ENCODE measurements at places on chromosomes 11 and 22.

- peak; percentile 9 for DNase-seq
Measured at GRCh38 chr11:75280227-75280701, 39.7 kb downstream of the TPBGL start.

GRCh38 chr22:49052023-49052538 is 775.6 kb downstream of the BRD1 start:
- DNase-seq, result no peak

DNA sequence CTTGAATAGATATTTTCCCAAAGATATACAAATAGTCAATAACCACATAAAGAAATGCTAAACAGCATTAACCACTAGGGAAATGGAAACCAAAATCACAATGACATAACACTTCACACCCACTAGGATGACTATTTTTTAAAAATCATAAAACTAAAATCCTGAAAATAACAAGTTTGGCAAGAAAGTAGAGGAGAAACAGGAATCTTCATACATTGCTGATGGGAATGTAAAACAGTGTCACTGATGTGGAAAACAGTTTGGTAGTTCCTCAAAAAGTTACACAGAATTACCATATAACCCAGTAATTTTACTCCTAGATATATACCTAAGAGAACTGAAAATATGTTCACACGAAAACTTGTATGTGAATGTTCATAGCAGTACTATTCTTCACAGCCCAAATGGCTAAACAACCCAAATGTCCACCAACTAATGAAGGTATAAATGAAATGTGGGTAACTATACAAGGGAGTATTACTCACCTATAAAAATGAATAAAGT is 12.5 kb downstream of the PICALM start:
- no peak for DNase-seq

- no peak for DNase-seq
Measured at GRCh38 chr11:910044-910588, 494 bp downstream of the CHID1 start.

DNA sequence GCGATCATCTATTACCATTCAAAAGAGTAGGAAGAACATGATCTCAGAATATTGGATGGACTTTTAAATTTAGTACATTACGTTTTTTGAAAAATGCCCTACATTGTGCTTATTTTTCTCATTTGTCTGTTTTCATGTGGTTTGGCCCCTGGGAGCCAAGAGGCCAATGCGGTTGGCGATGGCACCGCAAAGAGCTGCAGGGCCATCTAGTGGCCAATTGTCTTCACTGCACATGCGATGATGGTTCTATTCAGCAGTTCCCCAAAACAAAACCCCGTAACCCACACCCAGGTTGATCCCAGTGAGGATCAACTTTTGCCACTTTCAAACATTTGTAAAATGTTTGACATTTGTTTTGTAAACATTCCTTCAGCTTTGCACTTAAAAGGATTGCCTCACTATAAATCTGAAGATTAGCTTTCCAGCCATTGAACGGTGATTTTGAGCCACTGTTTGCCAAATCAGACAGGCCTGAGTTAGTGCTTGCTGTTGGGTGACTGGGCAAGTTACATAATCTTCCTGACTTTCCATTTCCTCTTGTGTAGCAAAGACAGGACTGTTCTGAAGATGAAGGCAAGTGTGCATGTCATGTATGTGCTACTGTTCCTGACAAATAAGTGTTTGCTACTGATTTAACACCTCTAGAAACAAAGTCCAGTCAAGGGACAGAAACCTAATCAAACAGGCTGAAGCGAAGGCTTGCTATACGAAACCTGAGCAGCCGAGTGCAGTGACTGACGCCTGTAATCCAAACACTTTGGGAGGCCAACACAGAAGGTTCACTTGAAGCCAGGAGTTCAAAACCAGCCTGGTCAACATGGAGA is 29.2 kb upstream of the XBP1 start:
- no peak for DNase-seq

DNA sequence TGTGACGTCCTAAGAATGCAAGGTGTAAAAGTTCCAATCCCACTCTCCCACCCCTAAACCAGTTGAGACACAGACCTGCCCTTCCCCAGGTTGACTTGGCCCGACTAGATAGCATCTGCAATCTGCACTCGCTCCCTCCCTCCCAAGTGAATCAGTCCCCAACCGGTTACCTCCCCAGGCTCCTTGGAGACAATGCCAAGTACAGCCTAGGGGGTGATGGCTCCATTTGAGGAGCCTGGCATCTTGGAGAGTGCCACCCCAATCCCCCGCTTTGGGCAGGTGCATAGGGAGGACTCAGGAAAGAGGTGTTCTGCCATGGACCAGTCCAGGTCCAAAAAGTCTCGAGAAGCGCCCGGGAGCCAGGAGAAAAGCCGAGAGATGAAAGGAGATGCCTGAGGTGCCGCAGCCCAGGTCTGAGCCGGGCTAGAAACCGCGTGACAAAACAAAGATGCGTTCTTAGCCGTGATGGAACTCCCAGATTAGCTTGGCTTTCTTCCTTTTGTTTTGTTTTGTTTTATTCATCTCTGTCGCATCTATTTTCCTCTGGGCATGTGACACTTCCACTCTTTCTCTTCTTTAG is 18.7 kb upstream of the SNX32 start:
- DNase-seq, result no peak

DNA sequence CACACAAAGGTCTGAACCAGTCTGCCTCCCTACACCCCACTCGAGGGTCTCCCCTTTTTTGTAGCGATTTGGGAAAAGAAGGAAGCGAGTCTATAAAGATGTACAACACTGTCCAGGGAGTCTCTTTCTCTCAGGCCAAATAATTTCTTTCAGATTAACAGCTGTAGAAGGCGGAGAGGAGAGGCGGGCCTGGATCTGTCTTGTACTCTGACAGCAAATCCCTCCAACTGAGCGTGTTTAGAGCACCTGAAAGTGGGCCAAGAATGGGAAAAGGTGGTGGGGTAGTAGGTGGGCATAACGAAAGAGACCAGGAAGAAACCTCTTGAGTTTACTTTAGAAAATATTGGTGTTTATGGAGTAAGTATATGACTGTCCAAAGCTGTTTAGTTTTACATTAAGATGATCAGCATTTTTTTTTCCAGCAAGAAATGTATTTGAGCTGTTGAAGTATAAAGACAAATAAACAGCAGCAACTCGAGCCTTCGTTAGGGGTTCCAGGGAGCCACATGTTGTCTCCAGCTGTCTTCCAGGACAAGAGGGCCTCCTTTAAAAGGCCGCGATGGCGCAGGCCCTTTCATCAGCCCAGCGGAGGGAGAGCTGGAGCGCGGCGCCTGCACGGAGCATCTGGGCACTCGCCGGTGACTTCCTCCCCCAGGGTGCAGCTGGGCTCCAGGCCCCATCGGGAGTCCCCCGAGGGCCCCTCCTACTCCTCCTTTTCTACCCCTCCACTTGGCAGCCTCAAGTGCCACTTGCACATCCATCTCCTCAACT is 34.9 kb downstream of the SCUBE1 start:
- DNase-seq, result no peak

DNA sequence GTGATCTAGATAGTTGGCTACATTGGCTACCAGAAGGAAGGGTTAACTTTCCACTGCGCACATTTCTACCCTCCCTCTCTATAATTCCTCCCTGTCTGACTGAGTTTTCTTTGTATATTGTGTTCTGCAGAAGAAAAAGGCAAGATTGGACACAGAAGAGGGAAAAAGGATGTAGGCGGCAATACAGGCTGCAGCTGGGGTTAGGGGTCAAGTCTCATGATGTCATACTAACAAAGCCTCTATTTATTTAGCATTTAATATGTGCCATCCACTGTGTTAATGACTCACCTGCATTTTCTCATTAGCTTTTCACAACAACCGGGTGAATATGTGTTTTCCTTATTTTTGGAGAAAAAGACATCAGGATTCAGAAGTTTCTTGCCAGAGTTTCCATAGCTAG is 2.0 kb downstream of the FAM83F start:
- no peak for DNase-seq

DNA sequence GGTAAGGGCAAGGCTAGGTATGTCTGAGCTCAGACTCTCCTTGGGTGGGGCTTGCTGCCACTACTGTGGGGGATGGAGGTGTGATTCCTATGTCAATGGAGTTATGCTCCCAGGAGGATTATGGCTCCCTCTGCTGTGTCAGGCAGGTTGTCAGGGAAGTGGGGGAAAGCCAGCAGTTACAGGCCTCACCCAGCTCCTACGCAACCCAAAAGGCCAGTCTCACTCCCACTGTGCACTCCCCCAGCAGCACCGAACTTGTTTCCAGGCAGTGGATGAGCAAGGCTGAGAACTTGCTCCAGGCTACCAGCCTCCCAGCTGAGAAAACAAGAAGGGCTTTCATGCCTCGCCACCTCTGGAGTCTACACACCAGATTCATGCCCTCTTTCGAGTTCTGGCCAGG is 18.2 kb downstream of the C11orf91 start:
- no peak for DNase-seq

- no peak for DNase-seq
Measured at GRCh38 chr11:66207816-66208215, 60.6 kb upstream of the RAB1B start.

DNA sequence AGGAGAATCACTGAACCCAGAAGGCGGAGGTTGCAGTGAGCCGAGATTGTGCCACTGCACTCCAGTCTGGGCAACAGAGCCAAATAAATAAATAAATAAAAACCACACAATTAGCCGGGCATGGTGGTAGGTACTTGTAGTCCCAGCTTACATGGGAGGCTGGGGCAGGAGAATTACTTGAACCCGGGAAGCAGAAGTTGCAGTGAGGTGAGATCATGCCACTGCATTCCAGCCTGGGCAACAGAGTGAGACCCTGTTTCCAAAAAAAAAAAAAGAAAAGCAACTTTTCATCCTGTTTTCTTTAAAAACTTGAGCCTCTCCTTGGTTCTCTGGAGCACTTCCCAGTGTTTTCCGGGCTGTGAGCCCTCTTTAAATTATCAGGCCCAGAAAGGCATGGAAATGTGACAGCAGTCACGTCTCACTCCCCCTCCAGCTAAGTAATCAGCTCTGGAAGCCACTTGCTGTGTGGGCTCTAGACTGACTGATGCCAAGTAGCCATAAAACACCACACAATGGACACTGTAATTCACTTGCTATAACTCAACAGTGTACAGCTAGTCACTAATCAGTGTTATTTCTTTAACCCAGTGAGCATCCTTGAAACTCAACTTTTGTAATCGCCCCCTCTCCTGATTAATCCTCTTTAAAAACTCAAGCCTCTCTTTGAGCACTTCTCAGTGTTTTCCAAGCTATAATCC is 13.0 kb upstream of the MCHR1 start:
- no peak for DNase-seq

DNA sequence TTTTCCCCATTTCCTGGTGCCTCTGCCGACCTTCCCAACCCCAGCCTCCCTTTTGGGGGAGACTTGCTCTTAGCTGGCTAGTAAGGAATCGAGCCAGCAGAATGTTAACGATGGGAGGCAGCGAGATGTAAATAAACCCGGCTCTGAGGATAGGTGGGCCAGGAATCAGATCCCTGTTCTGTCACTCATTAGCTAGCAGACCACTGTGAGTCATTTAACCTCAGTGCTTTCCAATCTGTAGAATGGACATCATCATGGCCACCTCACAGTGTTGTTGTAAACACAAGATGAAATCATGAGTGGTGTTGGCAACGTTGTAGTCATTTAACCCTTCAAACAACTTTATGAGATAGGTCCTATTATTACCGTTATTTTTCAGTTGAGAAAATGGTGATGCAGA is 208.6 kb downstream of the KIRREL3 start:
- DNase-seq, result no peak

DNA sequence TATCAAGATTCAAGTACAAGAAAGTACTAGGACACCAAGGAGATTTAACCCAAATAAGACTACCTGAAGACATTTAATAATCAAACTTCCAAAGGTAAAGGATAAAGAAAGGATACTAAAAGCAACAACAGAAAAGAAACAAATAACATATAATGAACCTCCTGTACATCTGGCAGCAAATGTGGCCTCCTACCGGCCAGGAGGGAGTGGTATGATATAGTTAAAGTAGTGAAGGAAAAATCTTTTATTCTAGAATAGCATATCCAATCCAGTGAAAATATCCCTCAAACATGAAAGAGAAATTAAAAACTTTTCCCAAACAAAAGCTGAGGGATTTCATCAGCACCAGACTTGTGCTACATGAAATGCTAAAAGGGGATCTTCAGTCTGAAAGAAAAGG is 104.7 kb upstream of the GUCY1A2 start:
- DNase-seq, result no peak

DNA sequence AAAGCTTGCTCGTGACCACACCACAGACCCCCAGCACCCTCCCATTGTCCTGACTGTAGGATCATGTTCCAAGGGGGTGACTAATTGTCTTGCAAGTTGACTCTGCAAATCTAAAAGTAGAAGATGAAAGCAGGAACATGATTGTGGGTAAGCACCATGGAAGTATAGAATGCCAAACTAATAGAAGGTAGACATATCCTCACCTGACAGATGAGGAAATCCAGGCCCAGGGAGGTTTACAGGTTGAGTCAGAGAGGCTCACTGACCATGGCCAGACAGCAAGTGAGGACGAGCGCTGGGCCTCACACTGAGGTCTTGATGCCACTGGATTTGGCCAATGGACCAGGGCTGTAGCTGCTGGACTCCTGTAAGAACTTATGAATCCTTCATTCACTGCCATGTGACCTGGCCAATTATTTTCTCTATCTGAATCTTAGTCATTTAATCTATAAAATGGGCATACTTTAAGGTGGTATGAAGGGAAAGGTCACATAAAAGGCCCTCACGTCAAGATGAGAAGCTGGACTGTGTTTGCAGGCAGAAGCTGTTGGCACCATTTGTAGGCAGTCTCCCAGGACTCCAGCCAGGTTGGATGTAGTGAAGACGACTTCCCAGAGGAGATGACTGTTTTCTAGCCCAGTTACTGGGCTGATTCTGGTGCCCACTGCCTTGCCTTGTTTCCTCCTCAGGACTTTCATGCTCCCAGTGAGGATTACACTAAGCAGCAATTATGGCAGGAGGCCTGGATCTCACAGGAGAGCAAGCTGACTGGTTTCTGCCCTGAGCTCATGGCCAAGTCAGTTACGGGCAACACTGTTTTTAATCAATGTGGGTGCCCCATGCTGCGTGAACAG is 54.6 kb downstream of the GAB4 start:
- DNase-seq, result no peak

GRCh38 chr11:100445231-100445735 is 241.8 kb upstream of the ARHGAP42 start:
- DNase-seq, result no peak
